Stimulated activated CD4-positive, alpha-beta T cell treated with anti-CD3 and anti-CD28 coated beads, Interleukin-15, amount 100 ng/mL, for 1 hour (primary cell): ENCODE measurements at places on chromosomes 6 and 20.

- no peak for DNase-seq
Measured at GRCh38 chr6:38514399-38514798, 125.3 kb downstream of the BTBD9 start.

DNA sequence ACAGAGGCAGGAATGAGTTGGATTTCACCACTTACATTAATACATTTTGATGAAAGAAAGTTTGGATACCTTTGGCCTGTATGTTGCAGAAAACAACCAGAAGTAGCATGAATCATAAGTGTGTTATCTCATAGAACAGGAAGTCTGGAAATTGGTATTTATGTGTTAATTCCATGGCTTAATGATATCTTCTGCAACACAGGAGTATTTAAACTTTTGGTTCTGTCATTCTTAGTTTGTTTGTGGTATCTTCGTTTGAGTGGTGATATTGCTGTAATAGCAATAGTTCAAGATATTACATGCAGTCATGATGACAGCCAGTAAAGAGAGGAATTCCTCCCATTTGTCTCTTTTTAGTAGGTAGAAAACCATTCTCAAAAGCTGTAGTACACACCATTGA is 177.3 kb downstream of the CDKAL1 start:
- DNase-seq = no peak

- DNase-seq = no peak
Measured at GRCh38 chr6:167576828-167577503, 249.7 kb upstream of the AFDN start.

DNA sequence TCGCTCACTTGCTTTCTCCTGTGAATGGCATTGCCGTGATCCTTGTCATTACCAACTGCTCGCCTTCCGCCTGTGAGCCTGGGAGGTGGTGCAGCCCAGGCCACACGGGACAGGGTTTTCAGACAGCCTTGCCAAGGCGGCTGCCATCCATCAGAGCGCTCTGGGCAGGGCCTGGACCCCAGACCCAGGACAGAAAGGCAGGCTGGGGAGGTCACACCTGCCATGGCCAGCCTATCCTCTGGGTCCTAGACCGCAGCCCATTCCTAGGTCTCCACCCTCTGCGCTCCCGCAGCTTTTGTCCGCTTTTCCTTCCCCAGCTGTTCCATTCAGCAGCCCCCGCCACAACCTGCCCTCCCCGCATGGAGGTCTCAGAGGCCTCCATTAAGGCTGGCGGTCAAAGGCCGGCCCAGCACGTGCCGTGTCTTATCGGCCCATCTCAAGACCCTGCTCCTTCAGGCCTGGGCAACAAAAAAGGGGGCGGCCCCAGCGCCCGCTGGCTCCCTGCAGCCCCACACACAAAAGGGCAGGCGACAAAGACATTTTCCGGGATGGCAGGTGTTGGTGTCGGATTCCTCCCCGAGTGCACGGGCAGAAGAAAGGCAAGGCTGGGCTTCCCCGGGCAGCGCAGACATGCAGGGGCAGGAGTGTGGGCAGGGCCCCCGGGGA is 28.1 kb downstream of the INSM1 start:
- DNase-seq = no peak

DNA sequence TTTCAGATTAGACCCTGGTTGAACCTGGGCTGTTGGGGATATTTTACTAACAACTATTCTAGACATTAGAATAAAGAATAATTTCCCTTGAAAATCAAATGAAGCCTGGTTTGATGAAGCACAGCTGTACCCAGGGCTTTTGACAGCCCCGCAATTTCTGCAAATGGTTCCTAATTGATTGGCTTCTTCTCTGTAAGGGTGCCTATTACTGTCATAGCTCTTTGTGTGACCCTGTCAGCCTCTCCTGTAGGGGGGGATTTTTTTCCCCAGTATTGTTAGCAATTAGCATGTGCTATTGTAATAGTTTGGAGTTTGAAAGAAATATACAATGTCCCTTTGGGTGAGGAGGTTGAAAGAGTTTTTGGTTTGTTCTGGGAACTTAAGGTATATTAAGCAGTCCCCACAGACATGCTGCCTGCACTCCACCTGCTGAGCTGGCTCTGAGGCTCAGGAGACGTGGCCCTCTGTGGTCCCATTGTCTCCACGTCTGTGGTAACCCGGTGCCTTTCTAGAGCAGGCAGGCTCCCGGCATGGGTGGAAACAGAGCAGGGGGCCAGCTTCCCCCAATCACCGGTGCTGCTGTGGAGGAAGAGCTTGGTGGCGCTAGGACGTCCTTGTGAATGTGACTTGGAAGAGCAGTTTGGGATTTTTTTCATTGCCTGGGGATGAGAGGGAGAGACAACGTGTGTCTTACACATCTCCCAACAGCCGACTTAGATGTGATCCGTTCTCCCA is 47.3 kb upstream of the CLDN20 start:
- DNase-seq = no peak

GRCh38 chr6:169253337-169254238 is at the start of gene THBS2:
TSS of gene THBS2 (minus strand) at chr6:169253846. CDS start at chr6:169250784, 3,062 bp downstream.
- no peak for DNase-seq

GRCh38 chr20:33796263-33796906 is 14.8 kb upstream of the CHMP4B start:
- DNase-seq = no peak

DNA sequence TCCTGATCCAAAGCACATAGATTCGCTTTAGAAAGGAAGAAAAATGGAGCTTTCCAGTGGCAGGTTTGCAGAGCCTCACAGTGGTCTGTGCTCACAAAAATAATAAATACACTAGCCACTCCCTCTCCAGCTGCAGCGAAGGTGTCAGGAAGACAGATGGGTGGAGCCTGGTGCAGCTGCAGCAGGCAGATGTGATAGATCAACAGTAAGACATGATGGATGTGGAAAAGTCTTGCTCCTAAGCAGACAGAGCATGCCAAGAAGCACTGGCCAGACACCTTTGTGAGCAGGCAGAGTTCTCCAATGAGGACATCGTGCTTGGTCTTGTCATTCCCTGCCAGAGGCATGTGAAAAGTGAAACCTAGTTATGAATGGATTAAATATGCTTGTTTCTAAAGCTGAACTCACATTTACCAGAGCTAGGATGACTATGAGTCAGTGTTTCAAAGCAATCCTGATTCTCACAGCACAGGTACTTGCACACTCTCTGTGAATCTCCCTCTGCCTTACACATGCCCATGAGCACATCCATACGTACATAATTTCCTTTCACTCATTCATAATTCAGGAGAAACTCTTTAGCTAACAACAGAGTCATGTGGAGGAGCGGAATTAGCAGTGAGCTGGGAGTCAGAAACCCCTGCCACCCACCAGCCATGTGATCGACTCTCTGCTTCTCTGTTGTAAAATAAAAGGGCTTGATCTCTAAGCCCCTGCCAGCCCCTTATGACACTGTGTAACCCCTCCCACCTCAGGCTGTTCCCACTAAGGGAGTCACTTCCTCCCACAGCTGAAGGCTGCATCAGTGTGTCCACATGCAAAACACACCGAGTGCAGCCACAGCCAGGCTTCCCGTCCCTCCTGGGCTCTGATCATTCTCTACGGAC is 111.2 kb downstream of the SCML4 start:
- DNase-seq = no peak

- DNase-seq = no peak
Measured at GRCh38 chr20:10508060-10508459, 73.0 kb downstream of the SLX4IP start.
